Gastroesophageal sphincter (tissue), 4 donors: ENCODE measurements at places on chromosomes 7 and 10.

DNA sequence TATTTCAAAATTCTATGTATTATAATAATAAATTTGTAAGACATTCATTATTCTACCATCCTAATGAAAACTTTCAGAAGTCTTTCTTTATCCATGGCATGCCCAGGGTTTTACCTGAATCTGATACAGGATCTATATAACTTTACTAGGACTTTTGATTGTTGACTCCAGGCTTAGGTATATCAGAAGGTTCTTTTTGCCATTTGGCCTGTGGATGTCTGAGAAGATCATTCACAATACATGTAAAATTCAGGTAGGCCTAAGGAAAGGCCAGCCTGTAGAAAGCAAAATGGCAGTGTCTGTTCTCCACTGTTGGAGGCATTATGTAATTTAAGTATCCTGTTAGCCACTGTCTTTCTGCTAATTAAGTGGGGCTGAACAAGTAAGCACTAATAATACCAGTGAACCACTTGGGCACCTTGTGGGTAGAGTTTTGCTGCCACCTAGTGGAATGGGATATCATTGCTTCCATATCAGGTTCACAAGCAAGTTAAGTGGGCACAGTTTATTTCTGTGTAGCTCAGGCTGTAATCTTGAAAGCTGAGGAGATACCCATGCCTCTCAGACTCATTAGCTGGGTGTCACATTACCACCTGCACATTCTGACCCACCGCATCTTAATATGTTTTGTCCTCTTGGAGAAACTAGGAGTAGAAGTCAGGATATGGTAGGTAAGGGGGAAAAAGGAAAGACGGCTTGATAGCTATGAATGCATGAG, 105.5 kb downstream of the SEPTIN7 start:
- ATAC-seq: peak; percentile 76

DNA sequence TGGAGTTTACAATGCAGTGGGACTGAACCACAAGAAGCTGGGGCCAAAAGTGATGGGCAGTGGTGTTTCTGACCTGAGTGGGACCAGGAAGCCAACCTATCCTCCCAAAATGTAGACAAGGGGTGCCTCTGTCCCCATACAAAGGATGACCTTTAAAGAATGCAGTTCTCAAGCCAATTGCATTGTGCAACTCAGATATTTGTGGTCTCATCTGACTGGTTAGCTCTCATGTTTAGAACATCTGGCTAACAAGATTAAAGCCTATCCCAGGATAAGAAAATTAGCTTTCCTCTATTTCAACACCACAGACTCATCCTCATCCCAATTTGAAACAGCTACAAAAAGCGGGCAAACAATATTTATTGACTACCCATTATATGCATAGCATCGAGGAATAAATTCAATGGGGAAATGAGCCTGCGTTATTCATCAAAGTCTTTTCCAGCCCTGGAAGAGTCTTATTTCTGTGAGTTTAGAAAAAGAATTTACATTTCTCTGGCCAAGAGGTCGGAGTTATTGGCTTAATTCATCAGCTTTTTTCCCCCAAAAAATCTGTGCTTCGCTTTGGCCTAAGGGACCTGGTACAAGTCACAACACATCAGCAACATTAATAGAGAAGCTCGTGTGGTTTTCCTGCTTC, 26.7 kb downstream of the ELMO1 start:
- peak; percentile 83 for ATAC-seq

GRCh38 chr10:129030996-129031843, 435.8 kb upstream of the MGMT start:
- ATAC-seq: peak; percentile 81

DNA sequence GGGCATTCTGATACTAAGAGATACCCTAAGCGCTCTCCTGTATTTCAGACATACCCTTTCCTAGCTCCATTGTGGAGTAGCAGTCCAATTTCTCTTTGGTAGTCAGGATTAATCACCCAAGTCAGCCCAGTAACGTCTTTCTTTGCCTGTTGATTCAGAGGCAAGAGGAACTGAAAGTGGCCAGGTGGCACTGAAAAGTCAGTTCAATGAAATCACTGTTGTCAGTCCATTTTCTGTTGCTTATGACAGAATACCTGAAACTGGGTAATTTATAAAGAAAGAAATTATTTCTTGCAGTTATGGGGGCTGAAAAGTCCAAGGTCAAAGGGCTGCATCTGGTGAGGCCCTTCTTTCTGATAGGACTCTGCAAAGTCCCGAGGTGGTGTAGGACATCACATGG, 40.2 kb downstream of the ANKRD61 start:
- no peak for ATAC-seq

GRCh38 chr10:7279303-7279702, 131.5 kb downstream of the SFMBT2 start:
- ATAC-seq: no peak

DNA sequence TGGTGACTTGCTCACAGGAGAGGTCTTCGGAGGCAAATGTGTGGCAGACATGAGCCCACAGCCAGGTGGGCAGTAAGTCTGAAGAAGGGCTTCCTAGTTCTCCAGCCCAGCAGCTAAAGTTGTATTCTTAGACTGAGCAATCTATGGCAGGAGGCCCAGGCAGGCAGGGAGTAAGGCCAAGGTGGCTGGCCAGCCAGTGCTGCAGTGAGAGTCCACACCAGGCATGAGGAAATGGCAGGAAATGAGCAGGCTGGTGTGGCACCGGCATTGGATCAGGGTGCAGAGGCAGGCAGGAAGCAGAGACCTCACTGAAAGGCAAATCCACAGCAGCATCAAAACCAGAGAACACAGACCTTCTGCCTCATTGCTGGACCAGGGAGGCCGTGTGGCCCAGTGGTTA, 84.6 kb upstream of the PDE1C start:
- ATAC-seq: peak; percentile 57

- ATAC-seq: no peak
These were observed 239.3 kb upstream of the GRB10 start for GRCh38 chr7:51021906-51022570.

- ATAC-seq: no peak
These were observed 62.8 kb downstream of the PRTFDC1 start for GRCh38 chr10:24889639-24890038.

GRCh38 chr10:121171825-121172787, 320.9 kb downstream of the WDR11 start:
- no peak for ATAC-seq

DNA sequence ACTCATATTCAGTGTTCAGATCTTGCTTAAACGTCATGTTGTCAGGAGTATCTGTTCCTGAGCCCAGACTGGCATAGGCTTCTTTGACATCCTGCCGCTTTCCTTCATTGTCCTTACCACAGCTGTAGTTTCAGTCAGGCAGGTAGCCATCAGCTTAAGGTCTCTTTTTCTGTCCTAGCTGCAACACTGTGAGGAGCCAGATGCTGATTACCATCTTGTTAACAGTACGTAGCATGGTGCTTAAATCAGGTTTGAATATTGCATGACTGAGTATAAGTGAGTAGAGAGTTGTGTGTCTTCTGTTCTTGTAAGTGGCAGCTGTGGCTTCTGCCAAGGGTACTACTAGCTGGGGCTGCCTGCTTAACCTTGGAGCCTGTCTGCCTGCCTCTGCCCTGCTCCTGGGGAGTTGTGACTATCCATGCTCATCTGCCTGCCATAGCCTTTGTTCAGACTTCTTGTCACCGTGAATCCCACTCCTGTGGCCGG, 92.6 kb downstream of the MAPK8 start:
- ATAC-seq: no peak

- no peak for ATAC-seq
These were observed 87.0 kb upstream of the GLCCI1 start for GRCh38 chr7:7881581-7881980.

DNA sequence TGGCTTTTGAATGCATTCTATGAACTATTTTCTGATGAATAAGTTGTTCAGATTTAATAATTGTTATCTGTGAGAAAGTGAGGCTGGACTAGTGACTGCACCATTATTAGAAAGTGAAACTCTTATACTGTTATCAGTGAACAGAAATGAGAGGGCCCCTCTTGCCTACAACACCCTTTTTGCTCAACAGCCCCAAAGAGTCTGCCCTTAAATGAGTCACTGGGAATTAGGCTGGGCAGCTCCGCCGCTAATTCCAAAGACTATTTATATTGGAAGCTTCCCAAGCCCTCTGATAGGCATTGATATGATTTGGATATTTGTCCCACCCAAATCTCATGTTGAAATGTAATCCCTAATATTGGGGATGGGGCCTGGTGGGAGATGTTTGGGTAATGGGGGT, 7.0 kb upstream of the CYP2C18 start:
- no peak for ATAC-seq

GRCh38 chr7:42176724-42177101, 60.3 kb downstream of the GLI3 start:
- ATAC-seq: no peak

GRCh38 chr7:20991544-20991943, 204.9 kb upstream of the SP8 start:
- ATAC-seq: no peak

- peak; percentile 69 for ATAC-seq
These were observed 53.4 kb upstream of the FHIP2A start for GRCh38 chr10:114767986-114768821.

- no peak for ATAC-seq
These were observed 491.4 kb downstream of the PLXNA4 start for GRCh38 chr7:132084776-132085388.

DNA sequence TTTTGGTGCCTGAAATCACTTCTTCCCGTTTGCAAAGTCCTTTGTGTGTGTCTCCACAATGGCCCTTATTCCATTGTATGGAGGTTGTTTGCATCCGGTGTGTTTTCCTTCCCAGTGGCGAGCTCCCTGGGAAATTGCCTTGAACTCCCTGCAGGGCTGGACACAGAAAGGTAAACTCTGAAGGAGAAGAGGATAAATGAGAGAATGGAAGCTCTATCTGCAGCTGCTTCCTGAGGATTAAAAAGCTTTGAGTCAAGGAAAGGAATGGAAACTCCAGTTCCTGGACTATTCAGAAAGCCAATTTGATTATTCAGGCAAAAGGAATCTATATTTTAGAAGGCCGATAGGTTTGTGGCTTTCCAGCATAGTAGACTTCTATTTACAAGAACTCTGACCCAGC, 4.4 kb upstream of the GRK5 start:
- no peak for ATAC-seq
